Smooth muscle cell of trachea (primary cell): ENCODE measurements at places on chromosomes 16 and 17. TPM values are rescaled to one million over a fixed set of nuclear protein-coding genes. Genes with fewer than 3 reads are reported as not detected.

NETO2 gene
- total RNA-seq = 4.3 and 7.0 TPM in 2 replicates

COX6A2 gene
- not detected in 2 replicates for total RNA-seq

CDH16 gene
- total RNA-seq = under 0.01 and 0.17 TPM in 2 replicates

PIK3R5 gene
- not detected in 2 replicates for total RNA-seq

C17orf100 gene
- 0.58 and 1.2 TPM in 2 replicates for total RNA-seq

AHSP gene
- not detected in 2 replicates for total RNA-seq

KCNJ12 gene
- total RNA-seq = 0.15 and 3.6 TPM in 2 replicates

SAMD14 gene
- total RNA-seq = 0.87 and 2.2 TPM in 2 replicates

PITPNM3 gene
- 0.44 and 0.50 TPM in 2 replicates for total RNA-seq

OTOA gene
- total RNA-seq = 0.15 and 0.17 TPM in 2 replicates

TMEM220 gene
- total RNA-seq = 1.2 and 2.8 TPM in 2 replicates

CCL22 gene
- not detected in 2 replicates for total RNA-seq

NAGS gene
- 3.5 and 5.1 TPM in 2 replicates for total RNA-seq

MED9 gene
- total RNA-seq = 12.8 and 14.9 TPM in 2 replicates

KCNG4 gene
- not detected in 2 replicates for total RNA-seq

ACACA gene
- 66.0 and 75.6 TPM in 2 replicates for total RNA-seq
